ENCODE measurements at places on chromosomes 7 and 10.

DNA sequence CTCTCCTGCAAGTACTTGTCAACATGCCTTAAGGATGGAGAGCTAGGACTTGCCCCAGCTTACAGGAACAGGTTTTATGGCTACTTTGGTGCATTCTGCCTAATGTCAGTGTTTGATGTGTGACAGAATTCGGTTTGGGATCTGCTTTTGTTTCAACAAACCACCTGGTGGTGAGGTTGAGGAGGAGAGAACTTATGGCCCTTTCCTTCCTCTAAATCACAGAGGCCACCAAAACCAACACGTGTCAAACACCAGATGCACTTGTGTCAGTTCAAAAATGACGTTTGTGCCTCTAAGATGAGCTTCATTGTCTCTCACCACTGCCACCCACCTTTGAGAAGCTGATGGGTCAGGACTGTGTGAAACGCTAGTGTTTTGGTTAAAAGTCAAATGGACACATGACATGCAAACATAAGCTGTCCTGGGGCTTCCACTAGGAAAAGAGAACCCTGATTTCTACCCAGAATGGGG lies 83.9 kb downstream of the OSBPL3 start:
- DNase-seq: no peak

GRCh38 chr10:75028748-75029147 lies 82.7 kb upstream of the SAMD8 start:
- DNase-seq: no peak

GRCh38 chr7:143367972-143368371 lies 5.5 kb upstream of the FAM131B start:
- DNase-seq: no peak

DNA sequence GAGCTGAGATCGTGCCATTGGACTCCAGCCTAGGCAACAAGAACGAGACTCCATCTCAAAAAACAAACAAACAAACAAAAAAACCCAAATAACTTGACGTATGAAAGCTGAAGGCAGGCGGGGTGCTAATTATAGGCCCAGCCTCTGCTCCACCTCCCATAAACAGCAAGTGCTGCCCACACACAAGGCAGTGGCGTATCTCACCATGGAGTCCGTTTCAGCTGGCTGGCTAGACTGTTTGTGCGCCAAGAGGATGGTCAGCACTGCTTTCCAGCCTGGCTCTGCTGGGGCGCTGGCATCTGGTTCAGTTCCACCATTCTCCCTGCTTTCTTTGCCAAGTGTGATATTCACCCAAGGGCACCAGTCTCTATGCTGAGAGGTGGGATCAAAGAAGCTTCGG lies 29.1 kb downstream of the ZC3HC1 start:
- no peak for DNase-seq

GRCh38 chr7:1220977-1221745 lies 11.5 kb upstream of the UNCX start:
- no peak for DNase-seq

- no peak for DNase-seq
These were observed 94.6 kb upstream of the MACROH2A2 start for GRCh38 chr10:69957886-69958555.

GRCh38 chr10:69070951-69071350 lies 17.0 kb upstream of the SRGN start:
- no peak for DNase-seq

- DNase-seq: no peak
These were observed 1165.7 kb upstream of the AUTS2 start for GRCh38 chr7:68432585-68432984.

GRCh38 chr10:102643336-102644065 lies 778 bp upstream of the TRIM8 start:
- DNase-seq: no peak

DNA sequence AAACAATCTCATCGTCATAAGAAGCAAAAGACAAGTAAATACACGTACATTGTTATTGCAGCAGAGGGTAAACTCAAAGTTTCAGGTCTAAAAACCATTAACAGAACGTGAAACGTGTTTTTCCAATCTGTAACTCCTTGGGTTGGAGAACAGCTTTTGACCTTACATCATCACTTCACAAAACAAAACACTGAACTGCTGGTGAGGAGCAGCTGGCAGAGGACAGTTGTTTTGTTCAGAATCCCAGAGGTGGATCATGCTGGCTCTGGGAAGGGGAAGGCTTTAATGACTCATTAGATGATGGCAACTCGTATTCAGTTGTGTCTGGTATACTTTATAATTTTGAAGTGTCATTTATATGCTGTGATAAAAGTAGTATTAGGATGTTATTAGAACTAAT lies 923.0 kb upstream of the CELF2 start:
- DNase-seq: no peak

- no peak for DNase-seq
These were observed 143.3 kb upstream of the NOBOX start for GRCh38 chr7:144546782-144547181.

DNA sequence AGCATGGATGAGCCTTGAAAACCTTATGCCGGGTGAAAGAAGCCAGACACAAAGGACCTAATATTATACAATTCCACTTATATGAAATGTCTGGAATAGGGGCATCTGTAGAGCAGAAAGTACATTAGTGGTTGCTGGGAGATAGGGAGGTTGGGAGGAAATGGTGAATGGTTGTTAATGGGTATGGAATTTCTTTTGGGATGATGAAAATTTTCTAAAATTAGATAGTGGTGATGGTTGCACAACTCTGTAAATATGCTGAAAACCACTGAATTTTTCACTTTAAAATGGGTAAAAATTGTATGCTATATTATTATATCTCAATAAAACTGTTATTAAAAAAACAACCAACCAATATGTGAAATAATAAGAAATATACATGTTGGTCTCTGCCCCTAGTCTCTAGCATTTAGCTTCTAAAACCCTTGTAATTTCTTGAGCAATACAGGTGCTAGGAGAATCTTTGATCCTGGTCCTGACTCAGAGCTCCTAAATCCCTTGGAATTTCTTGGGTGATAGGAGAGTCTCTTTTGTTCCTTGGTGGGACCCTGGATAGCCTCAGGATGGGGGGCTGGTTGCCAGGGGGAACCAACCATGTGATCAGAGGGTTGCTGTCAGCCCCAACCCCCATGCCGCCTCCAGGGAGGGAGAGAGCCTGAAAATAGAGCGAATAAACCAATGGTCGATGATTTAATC lies 64.0 kb downstream of the TACR2 start:
- DNase-seq: no peak

GRCh38 chr7:37942934-37943610 lies 22.6 kb downstream of the EPDR1 start:
- no peak for DNase-seq

DNA sequence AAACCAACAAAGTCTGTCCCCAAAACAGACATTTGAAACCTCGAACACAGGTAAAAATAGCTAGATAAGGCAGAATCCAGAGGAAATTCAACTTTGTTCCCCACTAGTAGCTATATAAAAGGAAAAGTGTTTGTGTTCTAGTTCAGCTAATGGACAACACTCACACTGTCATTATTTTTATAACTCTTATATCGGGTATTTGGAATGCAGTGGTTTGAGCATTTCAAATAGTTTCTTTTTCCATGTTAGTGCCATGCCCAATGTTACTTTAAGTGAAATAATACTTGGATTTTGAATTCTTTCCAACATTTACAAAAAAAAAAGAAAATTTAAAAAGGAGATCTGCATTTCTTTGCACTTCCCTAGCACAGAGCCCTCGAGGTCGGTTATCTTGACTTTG lies 213.6 kb downstream of the DOCK4 start:
- no peak for DNase-seq

DNA sequence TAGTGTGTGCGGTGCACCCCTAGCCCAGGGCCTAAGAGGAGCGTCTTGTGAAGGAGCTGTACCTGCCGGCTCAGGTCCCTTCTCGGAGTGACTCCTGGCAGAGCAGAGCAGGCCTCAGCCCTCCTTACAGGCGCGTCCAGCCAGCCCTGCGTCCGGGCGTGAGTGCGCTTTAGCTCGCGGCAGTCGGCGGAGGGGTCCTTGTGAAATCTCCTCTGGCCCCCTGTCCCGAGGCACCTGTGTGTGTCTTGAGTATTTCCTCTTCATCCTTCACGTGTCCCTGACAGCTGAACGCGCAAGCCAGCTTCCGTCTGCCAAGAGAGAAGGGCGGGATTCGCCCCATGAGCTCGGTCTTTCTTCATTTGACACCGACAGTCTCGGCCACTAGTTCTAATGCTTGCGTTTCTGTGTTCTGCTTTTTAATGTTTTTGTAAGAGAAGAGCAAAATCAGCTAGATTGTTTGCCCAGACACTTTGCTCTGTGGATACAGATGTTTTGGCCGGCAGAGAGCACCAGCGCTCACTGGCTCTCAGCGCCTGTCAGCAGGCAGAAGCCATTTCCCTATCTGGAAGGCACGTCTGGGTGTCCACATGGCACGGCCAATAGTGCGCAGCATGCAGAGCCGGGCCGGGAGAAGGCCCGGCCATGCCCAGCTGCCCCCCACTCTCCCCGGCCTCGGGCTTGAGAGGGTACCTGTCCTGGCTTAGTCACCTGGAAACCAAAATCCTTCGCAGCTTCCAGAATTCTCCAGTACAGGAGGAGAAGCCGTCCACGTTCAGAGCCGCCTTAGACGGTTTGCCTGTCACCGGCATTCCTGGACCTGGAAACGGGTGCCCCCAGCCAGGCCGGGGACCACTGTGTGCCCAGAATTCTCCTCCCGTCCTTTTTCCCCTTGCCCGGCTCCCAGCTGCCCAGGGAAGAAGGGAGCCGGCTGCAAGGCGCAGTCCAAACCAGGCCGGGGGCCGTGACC lies 7.0 kb downstream of the GET4 start:
- no peak for DNase-seq

- DNase-seq: no peak
These were observed 45.9 kb downstream of the HIPK2 start for GRCh38 chr7:139731802-139732470.

GRCh38 chr10:7487528-7487927 lies 76.7 kb upstream of the SFMBT2 start:
- DNase-seq: no peak

- no peak for DNase-seq
These were observed 139.0 kb downstream of the SEPTIN14 start for GRCh38 chr7:55723621-55723941.

GRCh38 chr7:51587604-51588003 lies 271.0 kb upstream of the COBL start:
- DNase-seq: no peak

- DNase-seq: no peak
These were observed 57.2 kb upstream of the BET1 start for GRCh38 chr7:94061326-94061725.

GRCh38 chr10:35318551-35318950 lies 17.8 kb upstream of the CCNY start:
- no peak for DNase-seq

GRCh38 chr7:139596626-139597025 lies 73.1 kb downstream of the CLEC2L start:
- no peak for DNase-seq

DNA sequence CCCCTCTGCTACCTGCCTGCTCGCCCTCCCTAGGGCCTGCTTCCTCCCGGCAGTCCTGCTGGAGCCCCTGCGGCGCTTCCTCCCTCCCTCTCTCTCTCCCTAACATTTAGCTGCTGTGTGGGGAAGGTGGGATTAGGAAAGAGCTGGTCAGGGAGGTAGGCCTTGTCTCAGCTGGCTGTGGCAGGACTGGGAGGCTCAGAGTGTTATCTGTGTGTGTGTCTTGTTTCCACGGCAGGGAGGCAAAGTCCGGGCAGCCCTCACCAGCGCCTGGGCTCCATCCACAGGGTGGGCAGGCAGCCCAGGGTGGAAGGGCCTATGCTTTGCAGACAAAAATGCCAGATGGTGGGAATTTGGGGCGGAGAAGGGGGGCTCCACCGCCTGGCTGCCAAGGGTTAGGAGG lies 105.7 kb downstream of the RPS24 start:
- no peak for DNase-seq

- DNase-seq: no peak
These were observed 70.5 kb downstream of the SH3PXD2A start for GRCh38 chr10:103784723-103785418.

GRCh38 chr7:150721970-150722373 lies 5.6 kb downstream of the GIMAP1 start:
- no peak for DNase-seq

DNA sequence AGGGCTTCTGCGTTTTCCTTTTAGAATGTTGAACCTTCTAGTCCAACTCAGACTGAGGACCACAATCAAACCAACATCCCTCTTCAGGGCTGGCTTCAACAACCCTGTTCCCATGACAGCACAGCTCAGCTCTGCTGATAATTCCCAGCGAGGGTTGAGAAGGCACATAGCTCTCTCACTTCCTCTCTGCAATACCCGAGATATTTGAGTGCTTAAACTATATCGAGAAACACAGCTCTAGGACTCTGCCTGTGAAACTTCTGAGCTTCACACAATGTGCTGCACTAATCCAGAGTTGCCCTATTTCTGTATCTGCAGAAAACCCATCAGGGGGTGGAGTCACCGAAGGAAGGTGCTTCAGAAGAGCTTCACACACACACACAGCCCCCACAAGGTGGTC lies 1.6 kb upstream of the ADARB2 start:
- DNase-seq: no peak

DNA sequence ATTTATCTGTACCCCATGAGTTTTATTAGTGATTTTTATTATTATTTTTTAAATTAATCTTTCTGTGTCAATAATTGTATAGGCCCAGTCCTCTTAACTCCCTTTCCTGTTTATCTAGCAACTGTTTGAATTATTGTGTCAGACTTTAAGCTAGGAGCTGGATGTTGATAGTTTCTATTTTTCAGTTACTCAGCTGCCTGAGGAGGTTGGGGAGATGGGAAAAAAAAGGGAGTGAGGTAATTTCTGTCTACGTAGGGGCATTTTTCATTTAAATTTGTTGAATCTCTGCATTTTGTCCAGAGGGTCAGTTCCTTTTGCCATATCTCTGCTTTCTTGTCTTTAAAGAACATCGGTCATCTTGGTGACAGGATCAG lies 5.0 kb upstream of the ZNF518A start:
- DNase-seq: no peak

DNA sequence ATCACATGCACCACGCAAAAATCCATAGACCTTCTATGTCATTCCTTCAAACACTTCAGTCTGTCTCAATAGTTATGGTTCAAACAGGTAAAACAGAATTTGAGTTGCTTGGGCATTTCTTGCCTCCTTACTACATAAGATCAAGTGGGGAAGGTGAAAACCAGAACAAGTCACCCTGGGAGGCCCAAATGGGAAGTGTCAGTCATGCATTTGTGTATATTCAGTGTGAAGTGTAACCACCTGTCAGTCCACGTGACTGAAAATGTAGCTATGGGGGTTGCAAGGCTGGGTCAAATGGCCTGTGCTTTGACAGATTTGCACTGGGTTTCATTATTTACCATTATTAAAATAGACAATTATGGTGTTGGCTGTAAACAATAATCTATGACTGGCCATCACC lies 176.6 kb upstream of the VIPR2 start:
- DNase-seq: no peak

DNA sequence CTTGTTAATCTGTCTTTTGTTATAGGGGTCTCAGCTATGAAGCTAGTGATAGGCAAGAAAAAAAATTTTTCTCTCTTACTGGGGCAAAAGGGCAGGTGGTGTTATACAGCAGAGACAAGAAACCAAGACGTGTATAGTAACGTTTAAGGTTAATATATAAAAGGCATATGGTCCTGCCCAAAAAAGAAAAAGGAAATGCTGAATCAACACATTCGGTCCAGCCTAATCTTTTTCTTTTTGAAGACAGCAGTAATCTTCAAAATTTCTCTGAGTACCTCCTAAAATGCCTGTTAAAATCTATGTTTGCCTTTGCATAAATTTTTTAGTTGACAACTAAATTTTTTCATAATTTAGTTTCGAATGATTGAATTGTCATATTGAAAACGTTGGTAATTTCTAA lies 54.5 kb downstream of the P4HA1 start:
- no peak for DNase-seq
